ENCODE measurements at places on chromosomes 6 and 20. TPM values are rescaled to one million over a fixed set of nuclear protein-coding genes. Genes with fewer than 3 reads are reported as not detected.

DNA sequence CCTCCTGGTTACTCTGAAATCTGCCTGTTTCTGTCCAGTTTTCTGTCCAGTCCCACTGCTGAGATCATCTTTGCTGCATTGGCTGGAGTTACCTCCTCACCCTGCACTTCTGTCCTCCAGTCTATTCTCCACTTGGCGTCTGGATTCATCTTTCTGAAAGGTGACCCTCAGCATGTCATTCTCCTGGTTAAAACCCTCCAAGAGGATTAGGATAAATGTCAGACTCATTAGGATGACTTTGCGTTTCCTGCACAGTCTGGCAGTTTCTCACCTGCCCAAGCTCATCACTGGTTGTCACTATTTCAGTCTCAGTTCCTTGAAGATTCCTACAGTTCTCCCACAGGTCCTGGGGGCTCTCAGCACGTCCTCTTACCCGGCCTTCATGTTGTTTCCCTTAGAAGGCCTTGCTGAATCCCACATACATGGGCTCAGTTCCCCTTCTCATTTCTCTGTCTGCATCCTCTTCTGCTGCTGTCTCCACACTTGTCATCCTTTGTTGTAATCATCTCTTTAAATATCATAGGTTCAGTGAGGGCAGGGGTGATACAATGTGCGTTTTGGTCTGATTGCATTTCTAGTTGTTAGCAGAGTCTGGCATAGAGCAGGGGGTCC, 374.8 kb downstream of the QKI start:
- DNase-seq: no peak

GRCh38 chr6:168638468-168639271, 197.7 kb downstream of the SMOC2 start:
- no peak for DNase-seq

GRCh38 chr6:16562498-16562897, 198.8 kb downstream of the ATXN1 start:
- no peak for DNase-seq

- no peak for DNase-seq
These were observed 40.6 kb downstream of the TRIM38 start for GRCh38 chr6:26003102-26003694.

GRCh38 chr20:20009784-20010253, 7.3 kb upstream of the NAA20 start:
- no peak for DNase-seq

DNA sequence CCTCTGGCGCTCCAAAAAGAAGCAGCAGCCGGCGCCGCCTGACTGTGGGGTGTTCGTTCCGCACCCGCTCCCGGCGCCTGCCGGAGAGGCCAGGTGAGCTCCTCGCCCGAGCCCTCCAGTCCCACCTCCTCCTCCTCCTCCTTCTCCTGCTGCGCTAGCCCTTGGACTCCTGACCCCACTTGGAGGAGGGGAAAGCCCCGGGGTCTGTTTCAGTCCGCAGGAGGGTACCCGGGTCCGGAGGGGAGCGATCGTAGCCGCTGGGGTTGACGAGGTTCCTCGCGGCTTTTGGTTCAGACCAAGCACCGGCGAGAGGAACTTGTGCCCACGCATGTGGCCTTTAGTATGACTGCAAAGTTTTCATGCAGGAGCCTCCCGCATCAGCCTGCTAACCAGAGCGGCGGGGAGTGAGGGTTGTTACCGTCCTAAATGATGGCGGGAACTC, 493 bp downstream of the CRYBG1 start:
- no peak for DNase-seq

GRCh38 chr6:147223736-147224135, 19.5 kb downstream of the STXBP5 start:
- DNase-seq: no peak

The ULBP2 gene
- total RNA-seq: 1.1 TPM
